ENCODE measurements at places on chromosomes 13 and 19.

DNA sequence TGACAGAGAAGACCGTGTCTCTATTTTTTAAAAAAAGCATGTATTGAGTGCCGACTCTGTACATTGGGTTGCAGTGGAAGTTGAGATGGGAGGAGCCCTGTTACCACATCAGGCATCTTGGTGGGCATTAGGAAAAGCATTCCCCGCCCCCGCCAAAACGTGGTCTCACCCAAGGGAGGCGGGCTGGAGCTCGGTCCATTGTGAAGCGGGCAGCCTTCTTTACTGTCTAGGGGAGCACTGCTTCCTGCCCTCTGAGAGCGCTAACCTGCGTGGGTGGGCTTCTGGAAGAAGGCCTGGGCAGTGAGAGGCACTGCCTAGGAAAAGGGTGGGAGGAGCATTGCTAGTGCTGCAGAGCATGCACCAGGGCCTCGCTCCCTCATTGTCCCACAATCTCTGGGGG, 3.9 kb downstream of the NR1H2 start:
- no peak for DNase-seq

GRCh38 chr19:42253245-42254088, 1.5 kb downstream of the ERF start:
- DNase-seq, result no peak

DNA sequence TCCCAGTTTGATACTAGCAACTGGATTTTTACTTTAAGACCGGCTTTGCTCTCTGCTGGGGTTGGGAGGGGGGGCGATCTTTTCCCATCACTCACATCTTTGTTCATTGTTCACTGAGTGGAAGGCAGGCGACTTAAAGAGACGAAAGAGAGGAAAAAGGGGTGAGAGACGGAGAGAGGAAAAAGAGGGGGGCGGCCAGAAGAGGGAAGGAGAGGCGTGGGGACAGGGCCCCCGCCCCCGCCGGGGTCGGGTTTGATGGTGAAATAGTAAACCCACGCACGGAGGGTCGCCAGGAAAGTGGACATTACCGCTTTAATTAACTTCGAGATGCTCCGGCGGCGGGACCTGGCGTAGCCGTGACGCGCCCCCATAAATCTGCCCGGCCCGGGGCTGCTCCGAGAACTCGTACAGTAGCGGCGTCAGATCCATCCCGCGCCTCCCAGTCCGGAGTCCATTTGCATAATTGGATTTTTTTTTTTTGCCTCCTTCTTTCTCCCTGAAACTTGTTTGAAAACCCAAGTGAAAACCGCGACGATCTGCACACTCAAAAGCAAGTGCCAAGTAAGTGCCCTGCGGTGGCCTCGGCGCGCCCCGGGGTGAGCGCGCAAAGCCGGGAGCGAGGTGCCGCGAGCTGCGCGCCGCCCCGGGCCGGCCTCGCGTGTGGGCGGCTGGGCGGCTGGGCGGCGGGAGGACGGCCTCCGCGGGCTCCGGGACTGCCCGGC, 143.9 kb upstream of the ZNF536 start:
- DNase-seq, result no peak

DNA sequence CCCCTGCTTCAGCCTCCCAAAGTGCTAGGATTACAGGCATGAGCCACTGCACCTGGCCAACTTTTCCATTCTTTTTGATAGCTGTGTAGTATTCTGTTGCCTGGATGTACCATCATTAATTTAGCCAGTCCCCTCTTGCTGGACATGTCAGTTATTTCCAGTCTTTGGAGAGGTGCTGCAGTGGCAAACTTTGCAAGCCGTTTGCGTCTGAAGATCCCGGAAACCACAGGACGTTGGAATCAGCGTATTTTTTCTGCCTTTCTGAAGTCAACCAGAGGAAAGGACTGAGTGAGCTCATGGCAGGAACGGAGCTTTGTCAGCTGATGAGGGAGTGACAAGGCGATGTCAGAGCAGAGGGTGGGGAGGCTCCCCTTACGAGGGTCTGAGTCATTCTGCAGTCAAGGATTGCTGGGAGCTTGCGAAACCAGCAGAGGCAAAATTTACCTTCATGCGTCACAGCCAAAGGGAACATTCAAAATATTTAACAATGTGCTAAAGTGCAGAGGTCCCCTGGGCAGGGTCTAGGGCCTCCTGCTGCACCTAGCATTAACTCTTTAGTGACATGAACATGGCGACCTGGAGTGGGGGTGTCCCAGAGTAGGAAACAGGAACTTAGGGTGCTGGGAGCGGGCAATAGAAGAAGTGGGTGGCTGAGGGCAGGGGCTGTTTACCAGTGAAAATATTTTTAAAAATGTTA, 5.6 kb downstream of the C5AR1 start:
- DNase-seq, result no peak

DNA sequence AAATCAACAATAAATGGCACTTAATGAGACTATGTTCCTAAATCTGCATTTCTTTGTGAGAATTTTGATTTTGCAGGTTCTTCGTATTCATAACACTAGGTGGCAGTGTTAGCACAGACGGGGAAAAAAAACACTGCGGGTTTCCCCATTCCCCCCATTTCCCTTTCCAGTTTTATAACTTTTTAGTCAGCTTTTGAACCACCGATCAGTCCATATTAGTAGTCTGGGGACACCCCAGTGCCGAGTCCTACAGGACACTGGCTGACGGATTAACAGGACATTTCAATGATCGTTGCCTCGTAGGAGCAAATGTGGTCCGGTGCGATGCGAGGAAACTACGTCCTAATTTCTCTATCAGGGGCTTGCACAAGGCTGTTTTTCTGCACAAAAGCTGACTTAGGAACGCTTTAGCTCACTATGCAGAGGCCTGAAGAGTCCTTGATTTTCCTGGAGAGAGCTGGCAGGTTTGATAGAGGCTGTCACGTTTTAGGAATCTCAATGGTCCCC, 234.3 kb downstream of the LMO7 start:
- no peak for DNase-seq

DNA sequence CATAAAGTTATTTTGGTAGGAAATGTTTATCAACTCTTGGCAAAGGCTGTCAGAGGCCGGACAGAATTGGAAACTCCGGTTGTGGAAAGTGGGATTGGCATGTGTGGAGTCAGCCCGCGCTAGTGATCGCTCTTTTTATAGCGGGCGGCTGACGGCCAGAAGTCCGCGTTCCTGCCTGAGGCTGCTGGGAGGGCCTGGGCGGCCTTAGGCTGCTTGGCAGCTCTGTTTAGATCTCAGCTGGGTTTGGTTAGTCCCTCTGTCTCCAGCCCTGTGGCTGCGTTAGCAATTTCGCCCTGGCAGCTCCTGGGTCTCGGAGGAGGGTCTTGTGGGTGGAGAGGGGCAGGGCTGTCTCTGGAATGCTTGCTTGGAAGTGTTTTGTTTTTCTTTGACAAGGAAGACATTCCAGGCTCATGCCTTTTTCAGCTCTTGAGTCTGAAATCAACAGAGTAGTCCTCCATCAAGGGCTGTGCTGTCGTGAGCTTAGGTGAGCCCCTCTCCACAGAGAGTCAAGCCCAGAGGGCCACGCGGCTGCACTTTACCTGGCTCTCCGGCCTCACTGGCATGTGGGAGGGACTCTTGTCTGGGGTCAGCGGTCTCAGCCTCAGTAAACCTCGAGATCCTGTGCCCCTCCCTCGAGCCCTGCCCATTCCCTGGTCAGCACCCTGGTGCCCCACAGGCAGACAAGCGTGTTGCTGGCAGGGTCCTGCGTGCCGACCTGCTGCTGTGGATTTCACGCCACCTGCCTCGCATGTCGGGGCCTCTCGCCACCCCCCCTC, 22.5 kb downstream of the DOT1L start:
- no peak for DNase-seq

GRCh38 chr19:19451429-19452242, 46.2 kb downstream of the GATAD2A start:
- DNase-seq, result no peak

GRCh38 chr19:2533686-2534422, 57.9 kb downstream of the GADD45B start:
- no peak for DNase-seq

DNA sequence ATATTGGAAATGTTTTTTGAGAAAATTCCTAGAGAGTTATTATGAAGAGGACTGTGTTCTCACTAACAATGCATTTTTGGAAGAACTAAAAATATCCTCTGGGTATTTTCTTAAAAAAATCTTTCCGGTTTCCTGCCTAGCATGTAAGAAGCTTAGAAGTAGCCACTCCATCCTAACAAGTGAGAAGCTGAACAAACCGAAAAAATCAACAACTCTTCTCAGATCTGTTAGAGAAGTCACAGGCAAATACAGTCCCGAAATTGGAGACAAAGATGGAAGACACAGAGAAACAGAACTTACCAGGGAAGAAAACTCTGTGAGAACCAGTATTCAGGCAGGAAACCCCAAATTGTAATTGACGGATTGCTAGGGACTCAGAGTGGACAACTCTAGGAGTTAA, 173.0 kb downstream of the KLF12 start:
- no peak for DNase-seq

DNA sequence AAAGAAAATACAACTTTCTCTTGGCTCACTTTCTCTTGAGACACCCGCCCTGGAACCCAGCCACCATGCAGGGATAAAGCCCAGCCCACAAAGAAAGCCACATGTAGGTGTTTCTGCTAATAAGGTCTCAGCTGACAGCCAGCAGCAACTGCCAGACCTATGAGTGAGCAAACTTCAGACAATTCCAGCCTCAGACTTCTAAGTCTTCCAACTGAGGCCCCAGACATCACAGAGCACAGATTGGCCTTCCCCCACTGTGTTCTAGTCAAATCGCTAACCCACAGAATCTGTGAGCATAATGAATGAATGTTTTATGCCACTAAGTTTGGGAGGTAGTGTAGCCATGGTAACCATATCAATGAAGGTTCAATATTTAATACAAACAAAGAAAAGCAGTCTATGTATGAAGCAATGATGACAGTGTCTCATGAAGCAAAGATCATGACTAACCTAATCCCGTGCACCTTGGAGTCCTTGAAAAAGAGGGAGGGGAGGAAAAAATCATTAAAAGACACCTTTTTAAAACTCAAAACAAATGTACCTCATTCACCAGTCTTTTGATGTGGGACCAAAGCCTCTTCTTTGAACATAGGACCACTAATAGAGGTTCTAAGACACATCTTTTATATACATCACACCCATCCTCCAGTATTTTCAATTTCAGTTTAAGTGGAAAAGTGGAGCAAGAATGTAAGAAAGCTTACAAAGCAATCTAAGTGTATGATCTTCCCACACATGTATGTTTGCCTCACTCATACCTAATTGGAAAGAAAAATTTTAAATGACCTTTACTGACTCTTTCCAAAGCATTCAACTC, 6.2 kb downstream of the MRPS31 start:
- DNase-seq, result no peak

GRCh38 chr19:6241680-6242377, 37.9 kb downstream of the MLLT1 start:
- no peak for DNase-seq

- no peak for DNase-seq
Observed at GRCh38 chr19:47176627-47177090, 46.0 kb downstream of the SAE1 start.

DNA sequence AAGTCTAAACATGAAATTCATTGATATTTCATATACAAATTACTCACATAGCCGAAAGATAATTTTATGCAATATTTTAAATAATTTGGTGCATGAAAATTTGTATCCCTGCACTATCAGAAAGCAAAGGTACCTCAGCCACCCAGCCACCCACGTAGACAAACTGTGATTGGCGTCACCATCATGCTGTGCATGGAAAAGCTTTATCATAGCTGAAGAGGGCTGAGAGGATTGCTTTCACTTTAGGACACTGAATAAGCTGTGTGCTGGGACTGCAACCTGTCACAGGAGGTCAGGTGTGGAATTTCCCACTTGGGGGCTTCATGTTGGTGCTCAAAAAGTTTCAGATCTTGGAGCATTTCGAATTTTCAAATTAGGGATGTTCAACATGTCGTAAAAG, 96.3 kb downstream of the MYCBP2 start:
- no peak for DNase-seq

- no peak for DNase-seq
Observed at GRCh38 chr13:35165205-35165604, 223.1 kb downstream of the NBEA start.

GRCh38 chr13:114059946-114060860, 72.2 kb downstream of the RASA3 start:
- DNase-seq, result no peak

DNA sequence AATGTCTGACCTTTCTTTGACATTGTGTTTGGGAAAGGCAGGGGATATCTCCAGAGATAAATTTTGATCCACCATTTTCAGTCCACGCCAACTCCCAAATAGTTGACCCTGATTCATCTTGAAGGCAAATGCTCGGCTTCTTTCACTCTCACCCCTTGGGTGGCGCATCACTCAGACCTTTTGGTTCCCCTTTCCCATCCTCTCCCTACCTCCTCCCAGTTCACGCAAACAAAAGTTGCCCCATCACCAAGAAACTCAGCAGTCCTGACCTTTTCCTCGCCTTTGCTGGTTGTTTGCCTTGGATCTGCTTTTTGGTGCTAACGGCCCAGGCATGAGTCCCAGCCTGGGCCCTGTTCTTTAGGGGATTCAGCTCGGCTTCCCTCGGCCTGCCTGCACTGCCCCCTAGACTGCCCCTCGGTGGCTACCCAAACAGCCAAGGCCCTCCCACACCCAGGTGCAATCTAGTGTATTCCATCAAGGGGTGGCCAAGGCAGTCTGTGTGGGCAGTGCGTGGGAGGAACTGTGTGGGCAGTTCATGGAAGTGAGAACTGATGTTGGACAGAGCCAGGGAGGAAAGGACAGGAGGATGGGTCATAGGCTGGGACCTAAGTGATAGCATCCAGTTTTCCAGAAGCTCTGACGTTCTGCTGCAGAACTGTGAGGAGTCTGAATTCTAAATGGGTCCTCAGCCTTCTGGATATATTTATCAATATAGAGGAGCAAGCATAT, 255.7 kb downstream of the DLEU7 start:
- DNase-seq, result no peak

- no peak for DNase-seq
Observed at GRCh38 chr13:101767131-101767530, 314.7 kb downstream of the ITGBL1 start.

DNA sequence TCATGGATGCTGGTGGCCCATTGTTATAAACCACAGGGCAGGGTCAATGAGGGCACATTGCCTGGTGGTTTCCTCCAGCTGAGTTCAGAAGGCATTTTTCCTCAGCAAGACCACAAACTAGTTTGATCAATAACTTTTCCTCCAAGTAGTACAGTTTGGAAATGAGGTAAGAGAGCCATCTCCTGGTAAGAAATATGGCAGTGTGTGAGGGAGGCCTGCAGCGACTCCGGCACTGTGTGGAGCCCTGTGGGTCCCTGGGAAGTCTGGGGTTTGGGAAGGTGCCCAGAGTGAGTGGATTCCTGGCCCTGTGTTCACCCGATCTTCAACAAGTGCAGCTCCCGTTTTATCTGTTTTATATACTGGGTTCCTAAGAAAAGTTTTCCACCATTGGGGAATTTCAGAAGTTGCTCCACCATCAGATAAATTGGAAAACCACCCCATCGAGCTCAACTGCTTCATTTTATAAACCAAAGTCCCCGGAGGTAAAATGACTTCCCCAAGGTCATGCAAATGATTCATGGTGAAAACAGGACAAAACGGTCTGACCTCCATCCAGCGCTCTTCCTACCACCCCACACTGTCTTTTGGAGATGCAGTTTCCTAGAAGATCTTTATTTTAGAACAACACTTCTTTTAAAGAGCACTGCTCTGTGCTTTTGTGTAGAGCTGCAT, 148.4 kb downstream of the KATNAL1 start:
- DNase-seq, result no peak

All from SK-N-MC (cell line).